ENCODE measurements at places on chromosomes 2 and 18.

GRCh38 chr2:17052001-17052400 is 386.4 kb upstream of the CYRIA start:
- DNase-seq: no peak

DNA sequence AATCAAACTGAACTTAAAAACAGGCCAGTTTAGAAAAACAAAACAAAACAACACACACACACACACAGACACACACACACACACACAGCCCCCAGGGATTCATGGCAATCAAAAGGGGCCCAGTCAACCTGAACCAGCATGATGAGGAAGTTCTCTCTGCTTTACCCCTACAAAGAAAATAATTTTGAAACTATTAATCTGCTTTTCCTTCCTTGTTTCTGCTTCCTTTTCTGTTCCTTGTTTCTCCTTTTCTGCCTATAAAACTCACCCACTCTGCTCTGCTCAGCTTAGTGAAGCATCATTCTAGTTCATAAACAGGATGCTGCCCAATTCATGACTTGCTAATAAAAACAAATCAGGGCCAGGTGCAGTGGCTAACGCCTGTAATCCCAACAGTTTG is 203.1 kb downstream of the RAB3GAP1 start:
- DNase-seq: no peak

GRCh38 chr2:183063083-183063482 is 15.5 kb upstream of the DUSP19 start:
- peak; percentile 55 for DNase-seq

DNA sequence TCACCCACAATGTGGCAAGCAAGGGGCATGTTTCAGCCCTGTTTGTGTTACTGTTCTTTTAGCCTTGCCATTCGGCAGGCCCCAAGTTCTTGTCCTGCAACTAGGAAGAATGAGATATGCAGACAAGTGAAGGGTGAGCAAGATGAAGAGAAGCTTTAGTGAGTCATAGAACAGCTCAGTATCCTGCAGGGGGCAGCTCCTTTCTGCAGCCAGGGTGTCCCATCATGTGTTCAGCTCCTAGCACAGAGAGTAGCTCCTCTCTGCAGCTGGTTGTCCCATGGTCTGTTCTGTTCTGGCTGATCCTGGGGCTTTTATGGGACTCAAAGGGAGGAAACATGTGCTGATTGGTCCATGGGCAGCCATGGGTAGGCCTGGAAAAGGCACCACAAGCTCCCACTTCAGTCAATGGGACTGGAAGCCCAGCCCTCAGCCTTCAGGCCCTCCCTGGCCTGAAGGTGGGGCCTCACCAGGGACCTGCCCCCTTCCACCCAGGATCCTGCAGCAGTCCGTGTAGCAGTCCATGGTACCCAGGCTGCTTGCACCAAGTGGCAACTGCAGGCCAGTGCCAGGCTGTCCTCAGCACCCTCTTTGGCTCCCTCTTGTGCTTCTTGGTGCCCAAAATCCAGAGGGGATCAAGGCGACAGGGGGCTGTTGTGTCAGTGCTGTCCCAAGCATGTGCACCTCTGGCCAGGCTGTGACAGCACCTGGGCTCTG is 326.4 kb downstream of the NR4A2 start:
- DNase-seq: no peak

DNA sequence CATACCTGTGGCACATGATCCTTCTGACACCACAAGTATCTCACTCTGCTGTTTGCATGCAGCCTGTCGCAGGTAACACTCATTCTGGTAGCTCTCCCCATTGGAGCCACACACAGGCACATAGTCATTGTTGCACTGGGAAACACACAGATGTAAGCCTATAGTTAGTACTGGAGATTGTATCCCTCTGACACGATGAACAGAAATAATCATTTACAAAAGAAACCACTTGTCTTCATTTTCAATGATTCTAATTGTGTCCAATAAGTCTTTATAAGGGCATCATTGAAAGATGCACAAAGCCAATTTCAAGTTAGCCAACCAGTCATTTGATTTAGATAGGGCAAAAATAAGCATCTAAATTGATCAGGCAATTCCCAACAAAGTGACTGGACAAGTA is 10.4 kb downstream of the TMEFF2 start:
- DNase-seq: no peak

DNA sequence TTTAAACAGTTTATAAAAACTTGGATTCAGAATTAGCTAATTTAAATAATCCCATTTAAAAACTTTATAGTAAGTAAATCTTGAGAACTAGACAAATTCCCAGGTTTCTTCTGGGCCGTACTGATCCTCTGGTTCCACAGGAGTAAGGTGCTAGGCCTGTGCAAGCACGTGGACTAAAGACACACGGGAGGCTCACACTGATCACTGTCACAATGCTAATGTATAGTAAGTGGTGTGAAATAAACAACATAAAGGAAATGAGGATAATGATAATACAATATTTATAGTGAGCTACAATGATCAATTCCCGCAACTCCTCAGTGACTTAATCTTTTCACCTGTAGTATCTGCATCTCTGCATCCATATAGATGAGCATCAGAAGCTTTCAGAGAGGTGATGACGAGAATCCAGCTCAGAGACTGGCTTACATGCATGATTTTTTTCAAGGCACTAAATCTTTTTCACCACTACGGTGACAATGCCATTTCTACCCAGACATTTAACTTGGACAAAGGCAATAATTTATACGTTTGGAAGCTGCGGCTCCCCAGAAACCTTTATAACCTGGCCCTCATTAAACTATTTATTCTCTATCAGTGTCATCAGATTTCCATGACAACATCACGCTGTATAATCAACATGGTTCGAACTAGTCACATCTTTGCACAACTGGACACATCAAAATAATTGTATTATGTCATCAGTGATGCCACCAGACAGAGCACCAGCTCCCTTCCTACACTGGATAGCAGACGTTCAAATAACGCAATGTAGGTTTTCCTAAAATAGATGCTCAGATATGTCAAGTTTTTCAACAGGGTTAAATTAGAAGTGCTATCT is 196.2 kb downstream of the ZNF385B start:
- DNase-seq: no peak

DNA sequence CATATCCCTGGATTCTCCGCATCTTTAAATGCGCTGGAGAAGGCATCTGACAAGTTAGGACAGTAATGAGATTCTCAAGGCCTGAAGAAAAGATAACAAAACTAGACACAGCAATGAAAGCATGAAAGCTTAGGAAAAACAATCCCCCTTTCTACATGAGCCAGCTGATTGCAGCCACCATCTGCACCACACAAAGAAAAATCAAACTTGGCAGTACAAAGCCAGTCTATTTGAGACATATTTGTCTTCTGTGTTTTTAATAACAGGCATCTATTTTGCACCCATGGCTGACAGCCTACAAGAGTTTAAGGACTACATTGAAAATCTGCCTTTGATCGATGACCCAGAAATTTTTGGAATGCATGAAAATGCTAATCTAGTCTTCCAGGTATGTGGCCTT is 83.6 kb downstream of the TRABD2A start:
- DNase-seq: no peak

GRCh38 chr2:10864861-10865636 is 46.7 kb upstream of the KCNF1 start:
- DNase-seq: no peak

DNA sequence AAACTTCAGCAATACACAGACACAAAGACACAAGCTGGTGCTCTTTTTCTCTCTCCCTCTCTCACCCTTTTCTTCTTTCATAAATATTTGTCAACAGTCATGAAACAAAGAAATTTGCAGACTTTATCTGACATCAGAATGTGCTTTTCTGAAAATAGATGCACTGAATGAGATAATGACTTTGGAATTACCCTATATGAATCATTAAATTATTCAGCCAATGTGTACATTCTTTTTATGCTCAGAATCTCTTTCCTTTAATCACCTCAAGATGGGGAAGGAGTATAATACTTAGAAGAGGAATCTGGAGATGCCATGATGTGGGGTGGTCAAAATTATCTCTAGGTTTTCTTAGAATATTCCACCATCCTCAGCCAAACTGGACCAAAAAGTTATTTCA is 289.9 kb downstream of the LRRTM1 start:
- DNase-seq: peak; percentile 68

DNA sequence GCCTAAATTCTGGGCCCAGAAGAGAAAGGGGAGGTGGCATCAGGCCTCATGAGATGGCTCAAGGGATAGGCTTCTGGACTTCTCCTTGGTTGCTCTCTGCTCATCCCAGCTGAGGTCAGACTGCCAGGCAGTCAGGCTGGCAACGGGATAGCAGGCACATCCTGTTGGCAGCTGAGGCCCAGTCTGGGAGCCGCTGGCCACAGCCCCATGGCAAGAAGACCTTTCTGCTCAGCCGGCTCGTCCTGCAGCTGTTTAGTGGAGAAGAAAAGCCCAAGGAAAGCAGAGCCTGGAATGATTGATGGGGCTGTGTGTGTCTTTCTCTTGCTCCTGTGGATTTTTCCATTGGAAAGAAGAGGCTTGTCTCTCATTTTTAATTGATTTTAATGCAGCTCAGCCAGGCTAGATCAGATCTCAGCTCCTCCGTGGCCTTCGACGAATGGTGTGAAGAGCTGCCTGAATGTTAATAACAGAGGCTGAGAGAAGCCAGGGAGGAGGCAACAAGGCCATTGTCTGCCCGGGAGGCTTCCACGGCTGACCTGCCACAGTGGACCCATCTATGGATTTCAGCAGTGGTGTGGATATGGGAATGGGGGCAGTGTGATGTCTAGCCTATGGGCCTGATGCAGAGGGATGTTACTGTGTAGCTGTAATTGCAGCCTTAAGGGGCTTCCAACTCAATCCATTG is 99.5 kb downstream of the HS1BP3 start:
- no peak for DNase-seq

GRCh38 chr2:201219328-201220096 is 36.6 kb downstream of the CASP10 start:
- no peak for DNase-seq

DNA sequence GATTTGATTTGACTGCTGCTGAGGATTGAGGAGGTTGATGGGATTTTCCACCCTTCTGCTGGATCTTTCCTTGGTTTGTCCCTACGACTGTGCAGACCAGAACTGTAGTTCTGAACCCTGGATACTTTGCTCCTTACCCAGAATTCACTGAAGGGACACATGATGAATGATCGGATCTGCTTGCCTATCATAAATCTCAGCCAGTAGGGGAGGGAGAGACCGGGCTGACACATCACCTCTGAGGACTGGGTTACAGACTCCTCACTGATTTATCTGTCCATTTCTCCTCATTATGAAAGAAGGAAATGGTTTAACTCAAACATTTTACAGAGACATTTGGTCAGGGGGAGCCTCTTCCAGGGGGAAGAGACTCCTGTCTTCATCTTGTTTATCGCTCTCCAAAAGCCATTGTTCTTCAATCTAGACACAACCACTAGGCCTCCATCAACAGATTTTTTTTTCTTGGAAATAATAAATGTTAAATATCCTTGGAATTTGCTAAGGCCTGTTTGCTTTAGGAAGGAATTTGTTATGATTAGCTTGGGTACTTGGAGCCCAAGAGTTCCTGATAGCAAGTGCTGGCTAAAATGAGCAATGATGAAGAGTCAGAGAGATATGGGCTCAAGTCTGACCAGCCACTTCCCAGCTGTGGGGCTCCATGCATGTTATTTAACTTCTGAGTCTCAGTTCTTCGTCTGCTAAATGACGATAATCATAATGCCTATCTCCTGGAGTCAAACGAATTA is 925.5 kb downstream of the SLC4A3 start:
- DNase-seq: peak; percentile 30

- DNase-seq: no peak
Observed at GRCh38 chr2:29164091-29164846, 49.1 kb downstream of the CLIP4 start.

GRCh38 chr18:63376538-63376937 is 9.5 kb upstream of the KDSR start:
- peak; percentile 50 for DNase-seq

- DNase-seq: no peak
Observed at GRCh38 chr2:197259470-197259999, 51.0 kb downstream of the ANKRD44 start.

- no peak for DNase-seq
Observed at GRCh38 chr2:180999274-180999964, 19.0 kb downstream of the UBE2E3 start.

DNA sequence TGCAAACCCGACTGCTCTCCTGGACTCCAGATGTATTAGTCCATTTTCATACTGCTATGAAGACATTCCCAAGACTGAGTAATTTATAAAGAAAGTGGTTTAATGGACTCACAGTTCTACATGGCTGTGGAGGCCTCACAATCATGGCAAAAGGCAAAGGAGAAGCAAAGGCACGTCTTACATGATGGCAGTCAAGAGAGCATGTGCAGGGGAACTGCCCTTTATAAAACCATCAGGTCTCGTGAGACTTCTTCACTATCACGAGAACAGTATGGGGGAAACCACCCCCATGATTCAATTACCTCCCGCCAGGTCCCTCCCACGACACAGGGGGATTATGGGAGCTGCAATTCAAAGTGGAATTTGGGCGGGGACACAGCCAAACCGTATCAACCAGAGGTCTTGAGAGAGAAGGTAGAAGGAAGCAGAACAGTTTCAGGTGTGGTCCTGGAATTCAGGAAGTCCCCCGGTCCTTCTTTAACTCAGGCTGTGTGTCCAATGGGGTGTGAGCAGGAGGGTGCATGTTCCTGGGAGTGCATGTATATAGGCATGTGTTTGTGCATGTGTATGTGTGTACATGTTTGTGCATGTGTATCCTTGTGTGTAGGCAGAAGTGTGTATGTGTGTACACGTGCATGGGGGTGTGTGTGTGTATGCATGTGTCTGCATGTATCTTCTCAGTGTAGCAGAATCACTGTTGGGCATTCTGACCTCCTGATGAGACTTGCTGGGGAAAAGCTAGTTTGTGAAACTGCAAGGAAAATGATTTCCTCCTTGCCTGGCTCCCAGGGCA is 46.2 kb downstream of the GREB1 start:
- no peak for DNase-seq

DNA sequence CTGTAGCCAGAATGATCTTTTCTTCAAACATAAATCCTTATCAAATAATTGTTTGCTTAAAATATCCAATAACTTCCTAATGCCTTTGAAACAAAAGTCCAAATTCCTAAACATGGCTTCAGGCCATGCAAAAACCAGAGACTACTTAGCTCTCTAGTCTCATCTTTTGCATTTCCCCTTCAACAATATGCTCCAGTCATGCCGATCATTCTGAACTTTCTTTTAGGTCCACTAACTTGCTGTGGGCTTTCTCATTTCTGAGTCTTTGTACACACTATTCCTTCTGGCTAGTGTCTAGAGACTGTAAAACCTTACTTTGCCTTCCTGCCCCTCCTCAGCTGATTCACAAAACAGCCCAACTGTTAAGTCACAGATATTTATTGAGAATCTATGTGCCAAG is 51.5 kb downstream of the VIL1 start:
- DNase-seq: no peak

- DNase-seq: no peak
Observed at GRCh38 chr18:40274618-40275196, 1680.3 kb upstream of the PIK3C3 start.

GRCh38 chr2:227033471-227034148 is 130.4 kb downstream of the COL4A4 start:
- peak; percentile 32 for DNase-seq

DNA sequence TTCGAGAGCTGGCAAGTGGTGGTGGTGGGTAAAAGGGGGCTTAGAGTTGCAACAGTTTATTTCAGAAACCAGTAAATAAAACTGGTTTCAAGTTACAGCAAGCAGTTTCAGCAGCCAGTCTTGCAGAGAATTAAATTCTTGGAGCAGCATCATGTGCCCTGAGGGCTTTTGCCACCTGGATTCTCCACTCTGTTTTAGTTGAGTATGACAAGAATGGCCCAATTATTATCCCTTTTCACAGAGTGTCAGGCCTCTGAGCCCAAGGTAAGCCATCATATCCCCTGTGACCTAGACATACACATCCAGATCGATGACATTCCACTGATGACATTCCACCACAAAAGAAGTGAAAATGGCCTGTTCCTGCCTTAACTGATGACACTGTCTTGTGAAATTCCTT is 72.8 kb upstream of the FANCL start:
- DNase-seq: no peak
